ENCODE measurements at places on chromosomes 1 and 21. TPM values are rescaled to one million over a fixed set of nuclear protein-coding genes. Genes with fewer than 3 reads are reported as not detected.

CLCNKA gene
- total RNA-seq = 0.33 TPM

DNA sequence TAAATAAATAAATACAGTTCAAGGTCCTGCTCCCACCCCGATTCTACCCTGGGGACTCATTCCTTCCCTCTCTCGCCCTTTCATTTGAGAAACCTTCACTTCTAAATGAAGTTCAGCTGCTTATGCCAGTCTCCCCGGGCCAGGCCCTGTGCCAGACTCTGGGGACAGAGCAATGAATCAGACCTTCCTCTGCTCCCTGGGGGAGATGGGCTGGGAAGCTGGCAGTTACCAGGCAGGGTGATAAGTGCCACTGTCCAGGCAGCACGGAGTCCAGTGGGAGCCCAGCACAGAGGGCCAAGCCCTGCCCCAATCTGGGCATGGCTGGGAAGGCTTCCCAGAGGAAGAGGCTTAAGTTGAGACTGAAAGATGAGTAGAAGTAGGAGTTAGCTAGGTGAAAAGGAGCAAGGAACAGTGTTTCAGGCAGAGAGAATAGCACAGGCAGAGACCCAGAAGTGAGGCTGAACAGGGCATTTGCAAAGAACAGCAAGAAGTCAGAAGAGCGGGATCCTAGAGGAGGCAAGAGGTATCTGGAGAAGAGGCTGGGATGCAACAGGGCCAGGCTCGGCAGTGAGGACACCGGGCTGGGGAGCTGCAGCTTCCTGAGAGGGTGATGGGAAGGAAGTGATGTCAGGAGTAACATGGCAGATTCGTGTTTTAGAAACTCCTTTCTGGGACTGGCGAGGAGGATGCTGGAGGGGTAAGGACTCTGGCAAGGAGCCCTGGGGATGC lies 13.5 kb downstream of the KCNQ4 start:
- no peak for DNase-seq

GRCh38 chr1:107523061-107523460 lies 382.2 kb downstream of the NTNG1 start:
- no peak for DNase-seq

GRCh38 chr1:186438567-186438966 lies 22.3 kb downstream of the PDC start:
- no peak for DNase-seq

TIAM1 gene
- total RNA-seq = 17.7 TPM

DNA sequence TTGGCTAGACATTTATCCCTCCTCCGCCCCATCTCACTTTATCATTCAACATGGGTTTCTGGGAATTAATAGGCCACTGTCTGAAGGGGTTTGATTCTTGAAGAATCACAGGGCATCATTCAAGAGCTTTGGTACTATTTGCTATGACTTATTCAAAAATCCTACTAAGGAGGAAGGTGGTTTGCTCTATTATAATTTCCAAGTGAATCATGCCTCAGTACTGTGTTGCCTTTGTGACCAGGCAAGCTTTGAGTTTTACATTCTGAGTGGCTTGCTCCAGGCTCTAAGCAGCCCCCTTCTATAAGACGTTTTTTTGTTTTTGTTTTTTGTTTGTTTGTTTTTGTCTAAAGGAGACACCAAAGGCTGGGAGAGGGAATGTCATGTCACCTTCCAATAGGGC lies 2.6 kb downstream of the C1orf21 start:
- DNase-seq = no peak

VWA5B1 gene
- total RNA-seq = not detected

MATN1 gene
- total RNA-seq = not detected

- no peak for DNase-seq
Measured at GRCh38 chr1:3251099-3251806, 182.2 kb downstream of the PRDM16 start.

DNA sequence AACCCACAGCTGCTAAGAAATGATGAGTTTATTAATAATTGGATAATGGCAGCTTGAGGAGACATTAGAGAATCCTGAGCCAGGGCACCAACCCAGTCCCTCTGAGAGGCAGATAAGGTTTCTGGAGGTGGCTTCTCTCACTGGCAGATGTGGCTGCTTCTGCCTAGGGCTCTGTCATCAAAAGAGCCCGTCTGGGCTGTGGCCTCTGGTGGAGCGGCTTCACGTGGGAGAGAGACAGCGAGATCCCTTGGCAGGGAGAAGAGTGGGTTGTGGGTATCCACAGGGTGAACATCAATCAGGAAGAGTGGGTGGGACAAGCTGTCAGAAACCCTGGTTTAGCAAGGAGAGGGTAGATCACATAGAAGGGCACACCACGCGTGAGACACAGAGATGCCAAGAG lies 30.0 kb downstream of the VWA5B1 start:
- no peak for DNase-seq

SERPINC1 gene
- 0.32 TPM for total RNA-seq

DNA sequence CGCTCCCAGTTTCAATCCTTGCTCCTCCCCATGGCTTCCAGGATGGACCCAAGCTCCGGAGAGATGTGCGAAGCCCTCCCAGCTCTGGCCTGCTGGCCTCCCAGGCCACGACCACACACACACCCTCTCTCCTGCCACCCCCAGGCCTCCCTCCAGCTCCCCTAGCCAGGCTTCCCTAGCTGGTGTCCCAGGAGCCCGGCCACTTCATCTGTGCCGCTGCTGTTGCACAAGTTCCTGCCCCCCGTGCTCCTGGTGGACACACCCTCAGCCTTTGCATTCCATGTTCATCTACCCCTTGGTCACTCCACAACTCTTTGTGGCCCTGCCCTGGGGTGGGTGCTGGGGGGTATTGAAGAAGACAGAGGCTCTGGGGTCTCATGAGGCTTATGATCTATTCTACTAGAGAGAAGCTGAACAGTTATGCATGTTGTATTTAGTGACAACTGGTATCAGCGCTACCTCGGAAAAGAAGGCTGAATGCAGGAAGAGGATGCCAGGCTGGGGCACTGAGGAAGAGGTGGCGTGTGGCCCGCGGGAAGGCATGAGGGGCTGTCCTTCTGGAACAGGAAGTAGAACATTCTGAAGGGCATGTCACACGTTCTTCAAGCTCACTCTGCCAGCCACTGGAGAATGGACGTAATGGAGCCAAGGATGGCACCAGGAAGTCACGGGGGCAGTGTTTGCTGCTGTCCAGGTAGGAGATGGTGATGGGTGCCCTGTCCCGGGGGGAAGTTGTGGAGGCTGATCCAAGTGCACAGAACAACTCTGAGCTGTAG lies 172.4 kb downstream of the PSMG1 start:
- DNase-seq = no peak

DNA sequence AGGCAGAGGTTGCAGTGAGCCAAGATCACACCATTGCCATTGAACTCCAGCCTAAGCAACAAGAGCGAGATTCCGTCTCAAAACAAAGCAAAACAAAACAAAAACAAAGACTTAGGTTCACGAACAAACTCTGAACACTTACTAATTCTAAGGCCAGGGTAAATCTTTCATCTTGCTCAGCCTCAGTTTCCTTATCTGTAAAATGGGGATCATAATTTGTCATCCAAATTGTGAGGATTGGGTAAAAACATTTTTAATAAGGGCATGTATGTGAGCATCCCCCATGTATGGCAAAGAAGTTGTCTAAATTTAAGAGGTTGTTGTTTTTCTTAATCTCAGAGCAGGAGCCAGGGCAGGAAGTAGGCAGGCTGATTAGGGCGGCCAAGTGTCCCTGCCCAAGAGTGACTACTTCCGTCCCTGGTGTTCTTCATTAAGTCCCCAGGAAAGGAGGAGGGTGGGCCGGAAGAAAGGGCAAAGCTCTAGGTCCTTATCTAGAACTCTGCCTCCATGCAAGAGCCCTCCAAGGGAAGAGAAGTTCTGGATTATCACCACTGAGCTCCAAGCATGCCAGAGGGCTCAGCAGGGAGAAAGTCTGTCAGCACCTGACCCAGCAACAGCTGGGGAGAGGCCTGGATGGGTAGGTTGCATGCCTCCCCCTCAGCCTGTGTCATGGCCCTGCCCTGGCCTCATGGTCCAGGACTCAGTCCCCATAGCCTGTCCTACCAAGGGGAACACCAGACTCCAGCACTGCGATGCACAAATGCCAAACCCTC lies 49.9 kb upstream of the CLIC4 start:
- DNase-seq = no peak

GRCh38 chr1:43853161-43853921 lies 80.3 kb upstream of the ARTN start:
- DNase-seq = no peak

DNA sequence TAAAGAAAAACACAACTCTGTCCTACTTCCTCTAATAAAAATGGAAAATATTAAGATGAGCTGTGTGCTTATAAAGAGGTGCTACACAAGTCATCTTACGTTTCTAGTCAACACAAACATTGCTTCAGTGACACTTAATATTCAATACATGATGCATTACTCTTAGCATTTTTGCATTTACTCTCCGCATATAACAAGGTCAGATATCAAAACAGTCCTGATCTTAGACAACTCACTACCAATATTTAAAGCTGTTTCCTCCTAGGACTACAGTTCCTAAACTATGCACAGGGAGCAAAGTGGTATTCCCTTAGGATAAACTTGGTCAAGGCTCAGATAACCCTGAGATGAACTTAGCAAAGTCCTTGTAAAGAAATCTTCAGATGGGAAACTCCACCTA lies 12.3 kb downstream of the RIT1 start:
- no peak for DNase-seq

DNA sequence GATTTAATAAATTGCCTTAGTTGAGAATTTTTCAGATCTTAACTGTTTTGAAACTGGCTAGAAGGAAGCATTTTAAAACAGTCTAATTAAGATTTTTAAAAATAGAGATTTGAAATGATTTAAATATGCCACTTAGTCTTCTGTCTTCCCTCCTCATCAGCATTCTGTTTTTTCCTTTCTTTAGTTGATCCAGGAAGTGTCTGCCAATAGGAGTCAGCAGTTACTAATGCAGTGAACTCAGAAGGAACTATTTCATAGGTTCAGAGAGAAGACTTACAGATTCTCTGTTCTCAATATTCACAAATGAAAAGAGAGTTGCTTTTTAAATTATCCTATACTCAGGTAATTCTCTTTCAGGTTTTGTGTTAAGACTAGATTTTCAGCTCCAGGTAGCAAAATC lies 84.5 kb downstream of the RPS6KC1 start:
- DNase-seq = no peak

- DNase-seq = no peak
Measured at GRCh38 chr1:53470155-53470554, 11.0 kb downstream of the DMRTB1 start.

DNA sequence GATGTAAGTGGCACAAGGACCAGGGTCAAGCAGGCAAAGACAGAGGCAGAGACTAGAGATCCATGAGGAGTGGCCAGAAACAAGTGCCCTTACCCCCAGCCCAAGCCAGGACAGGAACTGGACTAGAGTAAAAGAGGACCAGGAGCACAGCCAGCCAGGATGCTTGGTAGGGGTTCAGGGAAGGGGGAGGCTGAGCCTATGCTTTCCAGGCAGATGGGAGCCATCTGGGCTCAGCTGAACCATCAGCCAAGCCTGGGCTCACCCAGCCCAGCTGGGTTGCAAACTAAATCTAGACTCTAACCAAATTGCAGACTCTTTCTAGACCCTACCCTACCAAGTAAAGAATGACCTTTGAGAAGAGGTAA lies 15.2 kb downstream of the PDZK1IP1 start:
- no peak for DNase-seq

GRCh38 chr1:24898909-24899439 lies 31.1 kb downstream of the RUNX3 start:
- peak; percentile 33 for DNase-seq

DNA sequence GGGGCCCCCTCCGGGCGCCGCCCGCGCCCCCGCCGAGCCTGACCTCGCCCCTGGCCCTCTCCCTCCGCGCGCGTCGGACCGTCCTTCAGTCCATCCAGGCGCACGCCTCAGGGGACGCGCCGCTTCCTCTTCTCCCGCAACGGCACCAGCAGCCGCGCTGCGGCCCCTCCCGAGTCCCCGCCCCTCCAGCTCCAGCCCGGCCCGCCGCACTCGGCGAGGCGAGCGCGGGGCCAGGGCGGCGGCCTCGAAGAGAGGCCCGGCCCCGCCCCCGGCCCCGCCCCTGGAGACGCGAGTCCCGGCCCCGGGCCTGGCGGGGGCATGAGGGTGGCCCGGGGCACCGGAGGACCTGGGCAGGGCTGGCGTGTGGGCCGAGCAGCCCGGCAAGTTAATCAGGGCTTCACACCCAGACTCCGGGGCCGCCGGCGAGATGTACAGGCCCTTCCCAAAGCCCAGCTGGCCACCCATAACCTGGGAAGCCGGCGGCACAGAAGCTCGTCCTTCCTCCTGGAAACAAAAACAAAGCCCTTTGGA lies at the start of gene IGSF3:
TSS of gene IGSF3 (minus strand) at position 159 of the 531 bp plus-strand sequence. CDS start 1,407 bp downstream, outside the sequence.
- peak; percentile 69 for DNase-seq

DNA sequence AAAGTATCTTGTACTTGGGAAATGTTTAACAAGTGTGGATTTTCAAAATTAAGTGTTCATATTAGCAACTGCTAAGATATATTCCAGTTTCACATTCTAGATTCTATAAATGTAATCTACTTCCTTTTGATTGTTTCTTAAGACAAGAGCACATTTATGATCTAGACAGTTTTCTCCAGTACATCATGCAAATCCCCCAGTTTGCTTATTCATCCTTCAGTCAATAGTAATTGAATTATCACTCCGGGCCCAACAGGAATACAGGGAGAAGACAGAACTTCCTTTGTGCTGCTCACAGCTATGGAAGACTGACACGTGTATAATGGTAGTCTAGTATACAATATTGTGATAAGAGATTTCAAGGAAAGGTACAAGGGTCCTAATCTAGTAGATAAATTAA lies 14.5 kb downstream of the PLA2G4A start:
- no peak for DNase-seq

GRCh38 chr1:198893763-198894444 lies 255.1 kb downstream of the PTPRC start:
- no peak for DNase-seq

GRCh38 chr1:201649761-201650622 lies 111.1 kb downstream of the NAV1 start:
- peak; percentile 66 for DNase-seq

DNA sequence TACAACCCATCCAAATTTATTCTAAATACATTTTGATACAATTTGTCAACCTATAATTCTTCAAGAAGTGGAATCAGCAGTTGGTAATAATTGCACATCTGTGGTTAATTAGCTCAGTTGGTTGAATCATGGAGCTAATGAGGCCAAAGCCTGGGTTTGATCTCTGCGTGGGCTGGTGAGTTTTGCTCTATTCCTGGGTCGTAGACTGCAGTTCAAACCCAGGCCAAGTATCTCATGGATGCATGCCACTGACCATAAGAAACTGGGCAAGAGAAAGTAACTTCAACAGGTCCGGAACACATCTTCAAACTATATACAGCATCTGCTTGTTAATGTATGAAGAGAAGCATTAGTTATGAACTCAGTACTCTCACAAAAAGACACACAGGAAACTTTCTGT lies 779.7 kb downstream of the USP25 start:
- DNase-seq = no peak

DNA sequence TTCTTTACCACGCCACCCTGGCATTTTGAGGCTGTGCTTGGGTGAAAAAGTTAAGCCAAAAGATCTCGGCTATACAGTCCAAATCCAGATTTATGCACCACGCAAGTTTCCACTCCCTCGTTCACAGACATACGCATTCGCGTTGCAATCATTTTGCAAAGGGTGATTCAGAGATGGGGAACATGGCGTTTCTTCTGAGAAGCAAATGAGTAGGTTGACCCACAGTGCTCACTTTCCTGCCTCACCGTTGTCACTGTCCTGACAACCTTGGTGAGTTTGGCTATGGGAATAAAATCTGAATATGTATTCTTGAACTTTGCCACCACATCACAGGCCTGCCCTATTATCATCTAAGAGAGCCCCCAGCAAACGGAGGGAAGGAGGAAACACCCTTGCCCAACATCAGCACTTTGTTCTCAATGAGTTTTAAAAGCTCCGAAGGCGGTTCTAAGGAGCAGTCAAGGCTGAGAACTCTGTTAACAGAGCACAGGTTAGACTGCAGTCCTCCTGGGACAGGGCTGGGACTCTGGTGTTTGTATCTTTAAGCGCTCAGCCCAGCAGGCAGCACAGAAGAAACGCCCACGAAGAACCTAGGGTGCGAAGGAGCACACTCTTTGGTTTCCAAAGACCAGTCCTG lies 86.4 kb downstream of the RUNX1 start:
- no peak for DNase-seq
